AG20443 (cell line): ENCODE measurements at places on chromosomes 11 and 22.

- no peak for DNase-seq
Measured at GRCh38 chr11:12949453-12949852, 59.7 kb upstream of the RASSF10 start.

GRCh38 chr22:30212363-30212995 is 34.1 kb downstream of the LIF start:
- DNase-seq: peak; percentile 87

DNA sequence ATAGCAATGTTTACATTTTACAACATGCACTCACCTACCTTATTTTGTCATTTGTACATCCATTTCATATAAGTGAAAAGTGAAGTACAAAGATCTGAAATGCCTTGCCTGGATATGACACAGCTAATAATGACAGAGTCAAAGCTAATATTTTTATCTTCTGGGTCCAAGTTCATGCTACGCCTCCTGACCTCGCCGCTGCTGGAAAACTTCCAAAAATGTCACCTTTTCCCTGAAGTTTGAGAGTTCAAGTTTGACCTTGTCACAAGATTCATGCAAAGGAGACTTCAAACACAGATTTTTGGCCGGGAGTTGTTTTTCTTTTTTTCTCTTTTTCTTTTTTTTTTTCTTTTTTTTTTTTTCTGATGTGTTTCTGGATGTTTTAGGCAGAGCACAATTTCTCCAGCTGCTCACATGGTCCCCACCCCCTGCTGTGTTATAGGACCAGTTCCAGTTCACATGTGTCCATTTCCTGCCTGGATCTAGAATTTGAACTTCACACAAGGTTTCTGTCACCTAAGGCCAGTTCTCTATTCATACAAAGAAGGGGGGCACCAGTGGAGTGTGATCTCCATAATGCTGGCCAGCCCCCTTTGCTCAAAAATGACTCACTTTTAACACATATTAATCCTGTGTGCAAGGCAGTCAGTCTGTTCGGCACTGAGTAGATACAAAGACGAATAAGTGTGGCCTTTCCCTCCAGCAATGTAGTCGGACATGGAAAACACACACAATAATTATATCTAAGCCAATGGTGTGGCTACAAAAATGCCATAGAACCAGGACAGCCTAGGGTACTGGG is 546.8 kb downstream of the BUD13 start:
- DNase-seq: no peak

DNA sequence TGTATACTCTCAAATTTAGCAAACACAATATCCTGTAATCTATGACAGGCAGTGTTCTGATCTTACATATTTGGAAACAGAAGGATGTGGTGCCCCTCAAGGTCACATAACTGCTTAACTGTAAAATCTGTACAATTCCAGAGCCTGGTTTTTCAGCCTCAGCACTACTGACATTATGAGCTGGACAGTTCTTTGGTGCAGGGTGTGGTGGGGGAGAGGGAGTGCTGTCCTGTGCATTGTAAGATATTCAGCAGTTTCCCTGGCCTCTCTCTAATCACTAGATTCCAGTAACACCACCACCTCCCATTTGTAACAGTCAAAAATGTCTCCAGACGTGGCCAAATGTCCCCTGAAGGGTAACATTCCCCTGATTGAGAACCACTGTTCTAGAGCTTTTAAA is 1.8 kb upstream of the OR5B21 start:
- DNase-seq: no peak

DNA sequence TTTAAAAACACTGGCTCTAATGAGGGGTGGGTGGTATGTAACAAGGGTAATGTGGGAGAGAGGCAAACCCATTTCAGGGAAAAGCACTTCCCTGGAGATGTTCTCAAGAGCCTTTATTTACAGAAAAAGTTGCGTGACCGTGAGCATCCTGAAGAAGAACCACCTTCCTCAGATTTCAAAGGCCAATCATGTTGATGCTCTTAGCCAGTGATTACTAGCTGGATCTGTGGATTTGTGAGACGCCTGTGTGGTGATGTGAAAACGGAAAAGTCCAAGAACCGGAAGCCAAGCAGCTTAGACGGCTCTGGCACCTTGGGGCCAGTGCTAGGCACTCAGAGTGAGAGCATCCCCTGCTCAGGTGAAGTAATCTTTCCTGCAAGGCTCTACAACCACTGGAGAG is 12.6 kb upstream of the UBASH3B start:
- no peak for DNase-seq

- no peak for DNase-seq
Measured at GRCh38 chr11:96267496-96268032, 75.4 kb downstream of the MAML2 start.
